ENCODE measurements at places on chromosomes 3 and 15. TPM values are rescaled to one million over a fixed set of nuclear protein-coding genes. Genes with fewer than 3 reads are reported as not detected.

The TRIM42 gene
- total RNA-seq: not detected

The SPINK8 gene
- total RNA-seq: not detected

The ANXA2 gene
- total RNA-seq: 2,533 TPM

The PRICKLE2 gene
- total RNA-seq: 47.7 TPM

The STAB1 gene
- 1.1 TPM for total RNA-seq

The GPR62 gene
- 0.05 TPM for total RNA-seq

Measured in smooth muscle cell of the umbilical artery (primary cell).